HuH-7 (cell line): ENCODE measurements at places on chromosomes 3 and 15.

- DNase-seq: no peak
Observed at GRCh38 chr3:160378331-160379109, 20.5 kb downstream of the IFT80 start.

DNA sequence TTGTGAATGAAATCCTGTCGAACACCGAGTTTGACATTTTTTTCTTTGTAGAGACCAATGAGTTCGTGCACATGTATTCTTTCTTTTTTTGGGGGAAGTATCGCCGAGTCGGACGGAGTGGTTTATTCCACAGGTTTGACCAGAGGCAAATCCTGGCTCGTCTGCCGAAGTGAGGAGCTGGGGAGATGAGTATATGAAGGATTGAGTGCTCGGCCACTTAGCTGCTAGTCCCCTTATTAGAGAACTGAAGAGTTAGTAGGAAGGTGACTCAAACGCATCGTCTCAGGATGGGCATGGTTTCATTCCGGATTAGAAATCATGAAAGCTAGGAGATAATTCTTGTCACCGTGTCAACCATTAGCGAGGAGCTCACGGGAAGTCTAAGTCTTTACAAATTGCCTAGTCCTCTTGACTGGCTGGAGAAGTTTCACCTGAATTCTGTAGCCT, 154.7 kb upstream of the GOLIM4 start:
- no peak for DNase-seq

DNA sequence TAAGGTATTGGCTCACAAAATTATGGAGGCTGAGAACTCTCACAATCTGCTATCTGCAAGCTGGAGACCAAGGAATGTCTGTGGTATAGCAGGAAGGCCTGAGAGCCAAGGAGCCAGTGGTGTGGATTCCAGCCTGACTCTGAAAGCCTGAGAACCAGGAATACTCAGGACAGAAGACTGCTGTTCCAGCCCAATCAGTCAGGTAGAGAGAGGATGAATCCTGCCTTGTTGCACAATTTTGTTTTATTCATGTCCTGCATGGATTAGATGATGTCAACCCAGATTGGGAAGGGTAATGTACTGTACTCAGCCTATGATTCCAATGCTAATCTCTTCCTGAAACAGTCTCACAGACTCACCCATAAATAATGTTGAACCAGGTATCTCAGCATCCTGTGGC, 312.4 kb upstream of the KCNMB2 start:
- no peak for DNase-seq

- no peak for DNase-seq
Observed at GRCh38 chr3:146390006-146390772, 79.2 kb downstream of the PLSCR2 start.

- no peak for DNase-seq
Observed at GRCh38 chr15:73378089-73378488, 9.3 kb upstream of the HCN4 start.

- no peak for DNase-seq
Observed at GRCh38 chr3:105349684-105350387, 16.9 kb upstream of the ALCAM start.
